ENCODE measurements at places on chromosomes 1 and 21.

DNA sequence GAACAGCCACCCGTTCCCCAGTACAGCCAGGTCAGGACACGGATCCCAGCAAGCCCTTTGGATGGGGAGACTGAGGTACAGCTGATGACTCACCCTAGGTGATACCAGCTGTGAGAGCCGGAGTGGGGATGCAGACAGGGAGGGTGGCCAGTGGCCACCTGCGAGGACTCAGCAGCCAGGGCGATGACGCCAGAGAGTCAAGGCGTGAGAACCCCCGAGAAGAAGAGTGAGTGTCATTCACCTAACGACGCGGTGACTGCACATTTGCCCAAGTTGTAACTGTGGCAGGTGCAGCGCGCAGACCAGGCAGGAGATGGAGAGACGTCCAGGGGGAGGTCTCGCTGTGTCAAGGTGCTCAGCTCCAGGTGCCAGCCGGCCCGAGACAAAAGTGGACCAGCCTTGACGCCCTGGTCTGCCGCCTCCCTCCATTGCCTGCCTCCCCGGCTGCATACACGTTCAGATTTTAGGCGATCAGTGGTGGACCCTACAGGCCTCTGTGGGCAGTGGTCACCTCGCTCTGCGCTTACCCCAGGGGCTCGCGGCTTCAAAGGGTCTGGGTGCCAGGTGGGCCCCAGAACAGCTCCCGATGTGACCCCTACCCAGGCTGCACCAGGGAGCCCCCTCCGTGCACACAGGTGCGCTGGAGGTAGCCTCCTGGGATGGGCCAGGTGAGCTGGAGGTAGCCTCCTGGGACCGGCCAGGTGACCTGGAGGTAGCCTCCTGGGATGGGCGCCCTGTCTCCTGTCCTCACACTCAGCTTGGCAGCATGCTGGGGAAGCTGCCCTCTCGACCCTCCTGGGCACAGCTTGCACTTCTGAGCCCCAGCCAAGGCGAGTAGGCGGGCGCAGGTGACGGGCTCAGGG, 11.9 kb downstream of the LRRC3 start:
- no peak for DNase-seq

DNA sequence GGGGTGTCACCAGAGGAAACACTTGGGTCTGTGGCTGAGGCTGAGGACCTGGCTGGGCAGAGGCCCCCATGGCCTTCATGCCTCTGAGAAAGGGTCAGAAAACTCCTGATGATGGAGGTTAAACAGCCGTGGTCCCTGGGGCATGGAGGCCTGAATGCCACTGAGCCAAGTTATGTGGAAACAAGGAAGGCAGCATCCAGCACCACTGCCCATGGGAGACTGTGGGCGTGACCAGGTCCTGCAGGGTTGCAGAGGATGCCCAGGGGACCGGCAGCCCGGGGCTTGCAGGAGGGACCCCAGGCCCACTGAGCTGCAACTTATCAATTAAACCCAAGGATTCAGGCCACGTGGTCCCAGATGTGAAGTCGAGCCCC, 18.9 kb upstream of the COL6A2 start:
- DNase-seq, result no peak

DNA sequence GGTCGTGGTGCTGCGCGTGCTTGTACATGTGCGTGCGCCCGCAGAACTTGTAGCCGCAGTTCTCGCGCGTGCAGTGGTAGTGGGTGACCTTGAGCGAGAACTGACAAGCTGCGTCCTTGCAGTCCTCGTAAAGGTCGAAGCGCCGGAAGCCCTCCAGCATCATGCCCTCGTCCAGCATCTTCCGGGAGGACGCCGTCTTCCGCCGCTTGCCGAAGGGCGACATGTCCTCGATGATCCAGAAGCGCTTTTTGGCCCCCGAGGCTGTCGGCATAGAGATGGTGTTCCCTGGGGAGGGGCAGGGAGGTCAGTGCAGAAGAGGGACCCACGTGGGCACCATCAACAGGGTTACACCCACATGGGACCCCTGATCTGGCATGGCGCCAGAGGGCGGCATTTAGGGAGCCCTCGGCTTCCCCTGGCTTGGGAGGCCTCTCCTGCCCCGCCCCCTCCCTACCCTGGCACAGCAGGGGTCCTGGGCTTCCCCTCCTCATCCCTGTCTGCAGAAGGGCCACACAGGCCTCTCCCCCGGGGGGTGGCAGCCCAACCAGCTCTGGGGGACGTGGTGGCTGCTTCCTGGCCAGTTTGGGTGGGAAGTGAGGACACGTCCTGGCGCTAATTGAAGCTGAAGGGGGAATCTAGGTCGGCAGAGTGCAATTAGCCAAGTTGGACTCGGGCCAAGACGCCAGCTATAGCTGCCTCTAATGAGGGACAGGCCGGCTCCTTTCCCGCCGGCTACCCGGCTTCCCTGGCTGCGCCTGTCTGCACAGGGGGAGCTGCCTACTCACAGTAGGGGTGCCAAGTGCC, 156.5 kb downstream of the CASZ1 start:
- DNase-seq, result no peak

- DNase-seq, result no peak
Observed at GRCh38 chr21:34126691-34127090, 53.3 kb downstream of the MRPS6 start.

DNA sequence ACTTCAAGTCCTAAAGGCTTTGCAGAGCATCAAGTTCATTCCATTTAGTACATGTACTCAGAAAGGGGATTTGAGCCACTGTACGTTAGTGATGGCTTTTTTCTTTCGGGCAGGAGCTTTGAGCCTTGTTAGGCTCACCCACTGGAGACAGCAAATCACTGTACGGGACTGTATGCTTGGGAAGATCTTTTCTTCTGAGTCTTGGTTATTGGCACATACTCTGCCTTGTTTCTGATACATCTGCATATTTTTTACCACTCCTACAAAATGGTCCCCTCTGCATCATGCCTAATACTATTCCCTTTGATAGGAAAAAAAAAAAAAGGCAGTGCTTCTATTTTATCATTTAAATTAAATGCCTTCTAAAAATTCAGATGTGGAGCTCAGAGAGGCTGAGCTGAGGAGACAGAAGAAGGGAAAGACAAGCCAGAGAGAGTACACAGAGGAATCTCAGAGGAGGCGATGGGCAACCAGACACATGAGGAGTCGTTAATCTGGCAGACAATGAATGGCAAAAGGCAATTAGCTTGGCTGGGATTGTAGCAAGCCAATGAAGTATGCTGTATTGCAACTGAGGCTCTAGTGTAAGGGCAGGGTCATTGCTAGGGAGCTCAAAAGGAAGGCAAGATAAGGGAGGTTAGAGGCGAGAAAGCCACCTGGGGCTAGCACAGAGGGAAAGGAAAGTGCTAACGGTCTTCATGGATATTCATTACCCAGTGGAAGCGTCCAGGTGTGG, 39.4 kb downstream of the PHC2 start:
- DNase-seq, result no peak

DNA sequence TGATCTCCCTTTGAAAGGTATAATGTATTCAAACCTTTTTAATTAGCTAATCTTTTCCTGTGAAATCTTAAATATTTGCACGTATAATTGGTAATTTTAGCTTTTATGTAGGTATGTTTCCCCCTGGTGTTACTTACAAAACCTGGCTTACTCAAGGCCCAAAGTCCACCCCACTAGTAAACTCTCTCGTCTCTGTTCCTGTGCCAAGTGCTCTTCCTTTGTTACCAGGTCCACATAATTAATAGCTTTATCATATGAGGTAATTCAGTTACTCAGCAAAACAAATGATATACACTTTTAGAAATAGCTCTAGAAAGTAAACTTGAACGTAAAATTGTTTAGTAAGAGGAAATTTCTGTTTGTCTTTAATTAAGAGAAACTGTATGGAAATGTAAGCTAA, 36.7 kb downstream of the NFIA start:
- no peak for DNase-seq

DNA sequence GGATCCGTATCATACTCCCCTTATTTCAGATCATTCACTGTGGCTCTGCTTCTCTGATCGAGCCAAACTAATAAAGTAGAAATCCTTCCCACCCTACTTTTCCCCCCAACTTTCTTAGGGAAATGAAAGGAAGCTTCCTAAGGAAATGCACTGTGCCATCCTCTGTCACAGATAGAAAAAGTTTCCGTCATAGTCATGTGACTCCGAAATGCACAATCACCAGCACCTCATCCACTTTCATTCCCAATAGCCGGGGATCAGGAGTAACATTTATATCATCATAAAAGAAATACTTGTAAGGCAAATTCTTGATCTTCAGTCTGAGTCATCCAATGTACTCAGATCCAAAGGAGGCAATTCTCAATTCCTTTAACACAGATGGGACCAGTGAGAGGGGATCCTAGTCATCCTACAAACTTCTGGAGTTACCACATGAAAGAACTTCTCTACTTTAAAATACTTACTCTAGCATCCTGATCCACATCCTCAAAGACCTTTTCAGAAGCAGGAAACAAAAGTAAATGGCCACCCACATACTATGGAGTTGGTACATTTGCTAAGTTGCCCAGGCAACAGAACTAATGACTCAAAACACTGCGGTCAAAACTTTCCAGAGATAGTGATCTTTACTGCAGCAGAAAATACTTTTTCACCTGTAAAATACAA, 97.8 kb upstream of the ZC3H11B start:
- peak; percentile 82 for DNase-seq

GRCh38 chr1:114238053-114238452, 84.4 kb upstream of the SYT6 start:
- DNase-seq, result no peak

GRCh38 chr1:61269602-61270001, 187.2 kb downstream of the NFIA start:
- no peak for DNase-seq

GRCh38 chr1:31441558-31441957, 28.5 kb downstream of the SERINC2 start:
- DNase-seq, result no peak

- peak; percentile 72 for DNase-seq
Observed at GRCh38 chr1:156421062-156421938, 52.3 kb downstream of the RHBG start.

- peak; percentile 55 for DNase-seq
Observed at GRCh38 chr1:32500387-32501209, 35.7 kb downstream of the ZBTB8B start.

GRCh38 chr1:18646786-18647410, 16.3 kb downstream of the PAX7 start:
- no peak for DNase-seq

GRCh38 chr1:145991735-145992412, 4.5 kb downstream of the TXNIP start:
- no peak for DNase-seq

DNA sequence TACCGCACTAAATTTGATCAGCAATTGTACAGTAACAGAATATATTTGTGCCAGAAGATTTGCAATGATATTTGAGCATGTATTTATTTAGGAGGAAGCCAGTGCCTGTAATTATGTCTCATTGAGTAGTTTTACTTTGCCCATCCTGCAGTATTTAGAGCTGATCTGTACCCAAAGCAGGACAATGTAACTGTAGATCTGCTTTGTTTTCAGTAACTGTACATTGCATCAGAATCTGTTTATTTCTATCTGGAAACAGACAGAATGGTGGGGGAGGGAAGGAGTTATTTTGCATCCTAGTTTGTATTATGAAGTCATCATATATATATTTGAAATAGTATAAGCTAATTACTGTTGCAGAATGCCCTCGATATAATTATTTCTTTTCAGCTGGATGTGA, 36.2 kb upstream of the LRRC8C start:
- no peak for DNase-seq

DNA sequence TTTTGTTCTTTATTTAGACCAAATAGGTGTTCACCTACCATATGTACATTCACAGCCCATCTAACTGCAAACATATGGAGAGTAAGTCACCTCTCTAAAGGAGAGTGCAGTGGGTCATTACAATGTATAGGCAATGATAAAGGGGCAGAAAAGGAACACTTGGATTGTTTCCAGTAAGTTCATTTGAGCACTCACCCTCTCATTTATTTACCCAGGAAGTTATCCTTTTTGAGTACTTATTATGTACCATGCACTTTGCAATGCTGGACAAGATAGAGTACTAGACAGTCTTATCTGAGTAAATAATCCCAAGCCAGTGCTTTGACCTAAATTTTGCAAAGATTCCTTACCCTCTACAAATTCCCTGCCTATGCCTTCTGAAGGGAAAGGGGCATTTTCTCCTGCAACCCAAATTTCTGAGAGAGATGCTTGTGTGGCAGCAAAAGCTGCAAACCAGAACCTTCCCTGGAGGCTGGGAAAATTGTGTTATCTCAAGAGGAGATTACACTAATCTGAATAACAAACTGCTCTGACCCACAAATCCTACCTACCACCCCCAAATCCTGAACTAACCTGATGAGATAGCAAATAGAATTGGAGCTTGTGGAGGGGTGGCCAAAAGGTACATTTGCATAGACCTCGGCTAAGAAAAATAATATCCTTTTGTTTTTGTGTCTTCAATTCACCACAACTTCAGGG, 18.6 kb upstream of the RGS8 start:
- no peak for DNase-seq

GRCh38 chr1:148294116-148294807, 142.2 kb upstream of the NBPF11 start:
- no peak for DNase-seq

GRCh38 chr1:54859700-54860391, 27.1 kb downstream of the DHCR24 start:
- no peak for DNase-seq

DNA sequence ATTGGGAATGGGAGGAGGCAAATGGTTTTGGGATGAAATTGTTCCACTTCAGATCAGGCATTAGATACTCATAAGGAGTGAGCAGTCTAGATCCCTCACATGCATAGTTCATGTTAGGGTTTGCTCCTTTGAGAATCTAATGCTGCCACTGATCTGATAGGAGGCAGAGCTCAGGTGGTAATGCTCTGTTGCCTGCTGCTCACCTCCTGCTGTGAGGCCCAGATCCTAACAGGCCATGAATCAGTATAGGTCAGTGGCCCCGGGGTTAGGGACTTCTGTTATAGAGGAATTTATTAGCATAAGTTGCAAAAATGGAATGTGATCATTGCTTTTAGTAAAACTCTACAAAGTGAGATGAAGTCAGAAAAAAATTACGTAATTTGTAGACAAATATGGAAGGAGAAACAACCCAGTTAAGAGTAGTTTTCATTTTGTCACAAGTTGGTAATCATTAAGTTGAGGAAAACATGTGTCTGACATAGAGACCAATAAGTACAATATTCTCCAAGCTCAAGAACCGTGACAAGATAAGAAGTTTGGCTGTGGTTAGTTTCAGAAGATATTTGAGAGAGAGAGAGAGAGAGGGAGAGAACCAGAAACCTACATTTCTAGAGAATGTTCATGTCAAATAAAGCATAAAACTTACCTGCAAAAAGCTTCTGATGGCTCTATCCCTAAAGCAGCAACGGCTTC, 689.7 kb upstream of the PRMT6 start:
- no peak for DNase-seq

GRCh38 chr1:162011337-162012012, 12.2 kb downstream of the OLFML2B start:
- DNase-seq, result no peak

Measured in muscle of back (tissue), 13 donors.